ENCODE measurements at places on chromosomes 2 and 18. TPM values are rescaled to one million over a fixed set of nuclear protein-coding genes. Genes with fewer than 3 reads are reported as not detected.

Gene DHRS9
- not detected for total RNA-seq

Gene VWC2L
- not detected for total RNA-seq

Gene C2orf42
- 13.6 TPM for total RNA-seq

Gene CGREF1
- total RNA-seq, result 1.5 TPM

Data from mammary microvascular endothelial cell (primary cell).